Activated naive CD8-positive, alpha-beta T cell treated with anti-CD3 and anti-CD28 coated beads, Interleukin-2, amount 10 ng/mL, durations not matched to agents 7 days and 5 days (primary cell): ENCODE measurements at places on chromosomes 7 and 10. TPM values are rescaled to one million over a fixed set of nuclear protein-coding genes. Genes with fewer than 3 reads are reported as not detected.

DNA sequence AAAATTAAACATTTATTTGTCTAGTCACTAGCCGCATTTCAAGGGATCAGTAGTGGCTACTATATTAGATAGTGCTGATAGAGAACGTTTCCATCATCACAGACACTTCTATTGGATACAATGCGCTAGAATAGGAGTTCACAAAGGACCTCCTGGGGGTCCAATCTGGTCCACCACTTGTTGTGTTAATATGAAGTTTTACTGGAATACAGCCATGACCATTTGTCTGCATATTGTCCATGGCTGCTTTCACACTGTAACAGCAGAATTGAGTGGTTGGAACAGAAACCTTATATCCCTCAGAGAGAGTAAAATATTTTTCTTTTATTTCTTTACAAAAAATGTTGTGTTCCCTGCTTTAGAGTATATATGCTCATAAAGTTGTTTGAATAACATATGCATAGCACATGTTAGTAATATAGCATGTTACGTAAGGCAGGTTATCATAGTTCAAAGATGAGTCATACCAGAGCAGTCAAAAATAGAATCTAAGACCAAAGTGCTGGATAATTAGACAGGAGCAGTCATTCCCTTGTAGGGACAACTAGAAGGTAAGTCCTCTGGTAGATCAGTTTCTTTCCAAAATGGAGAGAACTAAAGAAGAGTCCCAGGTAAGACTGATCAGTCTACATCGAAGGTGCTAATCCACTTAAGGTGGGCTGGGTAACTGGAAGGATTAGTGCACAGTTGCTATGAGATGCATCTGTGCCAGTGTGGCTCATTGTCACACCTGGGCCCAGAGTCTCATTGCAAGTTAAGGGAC, 14.9 kb downstream of the BZW2 start:
- DNase-seq, result no peak

DNA sequence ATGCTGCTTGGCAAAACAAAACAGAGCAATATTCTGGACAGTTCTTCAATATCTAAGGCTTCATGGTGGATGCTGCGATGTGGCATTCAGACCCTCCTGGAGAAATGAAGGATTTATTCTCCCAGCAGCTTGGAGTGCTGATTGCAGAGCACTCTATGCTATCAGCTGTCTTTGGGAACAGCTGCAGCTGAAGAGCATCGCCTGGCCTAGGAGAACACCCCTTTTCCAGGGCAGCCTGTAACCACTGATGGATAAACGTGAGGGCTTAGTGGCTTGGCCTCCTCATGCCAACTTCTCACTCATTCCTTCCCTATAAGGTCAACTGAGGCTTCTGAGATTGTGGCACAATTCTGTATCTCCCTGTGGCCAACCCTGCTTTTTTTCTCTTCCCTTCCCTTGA, 638.1 kb upstream of the CNTNAP2 start:
- DNase-seq, result no peak

The TIAL1 gene
- total RNA-seq, result 192 TPM

The ADRB1 gene
- 1.0 TPM for total RNA-seq

DNA sequence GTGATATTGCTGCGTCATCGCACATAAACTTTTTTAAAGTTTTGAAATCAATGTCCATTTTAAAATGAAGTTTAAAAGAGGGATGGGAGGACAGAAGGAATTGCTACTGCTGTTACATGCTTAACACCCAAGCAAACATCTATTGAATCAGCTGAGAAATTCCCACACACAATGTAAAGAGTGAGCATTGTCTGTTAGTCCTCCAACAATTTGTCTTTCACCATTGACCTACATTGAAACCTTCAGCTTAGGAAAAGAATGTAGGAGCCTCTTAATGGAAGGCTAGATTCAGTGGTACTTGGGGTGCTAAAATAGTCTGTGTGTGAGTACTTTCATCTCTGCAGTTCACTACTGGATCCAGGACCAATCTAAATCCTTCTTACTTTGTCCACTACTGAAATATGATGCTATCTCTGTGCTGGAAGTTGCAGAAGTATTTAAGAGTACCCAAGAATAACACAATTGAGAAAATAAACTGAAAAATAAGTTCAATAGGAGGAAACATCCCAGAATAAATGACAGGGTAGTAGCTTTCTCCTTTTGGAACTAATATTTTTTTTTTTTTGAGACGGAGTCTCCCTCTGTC, 23.8 kb upstream of the FBXW4 start:
- DNase-seq, result no peak

DNA sequence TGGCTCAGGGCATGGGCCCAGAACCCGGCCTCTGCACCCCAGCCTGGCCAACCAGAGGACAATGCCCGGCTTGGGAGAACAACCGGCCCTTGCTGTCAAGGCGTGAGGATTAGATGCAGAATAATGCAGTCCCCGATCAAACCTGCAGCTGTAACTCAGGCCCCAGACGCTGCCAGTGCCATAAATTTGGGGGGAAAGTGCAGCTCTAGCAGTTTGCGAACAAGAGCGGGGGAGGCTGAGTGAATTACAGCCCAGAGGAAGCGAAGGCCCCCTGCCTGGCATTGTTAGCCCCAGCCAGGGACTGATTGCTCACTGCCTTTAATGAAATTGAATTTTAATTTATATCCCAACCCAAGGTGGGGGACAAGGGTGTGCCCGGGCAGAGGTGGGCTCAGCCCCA, 38.0 kb upstream of the GNA12 start:
- no peak for DNase-seq

GRCh38 chr7:11767148-11767547, 64.8 kb downstream of the THSD7A start:
- no peak for DNase-seq

DNA sequence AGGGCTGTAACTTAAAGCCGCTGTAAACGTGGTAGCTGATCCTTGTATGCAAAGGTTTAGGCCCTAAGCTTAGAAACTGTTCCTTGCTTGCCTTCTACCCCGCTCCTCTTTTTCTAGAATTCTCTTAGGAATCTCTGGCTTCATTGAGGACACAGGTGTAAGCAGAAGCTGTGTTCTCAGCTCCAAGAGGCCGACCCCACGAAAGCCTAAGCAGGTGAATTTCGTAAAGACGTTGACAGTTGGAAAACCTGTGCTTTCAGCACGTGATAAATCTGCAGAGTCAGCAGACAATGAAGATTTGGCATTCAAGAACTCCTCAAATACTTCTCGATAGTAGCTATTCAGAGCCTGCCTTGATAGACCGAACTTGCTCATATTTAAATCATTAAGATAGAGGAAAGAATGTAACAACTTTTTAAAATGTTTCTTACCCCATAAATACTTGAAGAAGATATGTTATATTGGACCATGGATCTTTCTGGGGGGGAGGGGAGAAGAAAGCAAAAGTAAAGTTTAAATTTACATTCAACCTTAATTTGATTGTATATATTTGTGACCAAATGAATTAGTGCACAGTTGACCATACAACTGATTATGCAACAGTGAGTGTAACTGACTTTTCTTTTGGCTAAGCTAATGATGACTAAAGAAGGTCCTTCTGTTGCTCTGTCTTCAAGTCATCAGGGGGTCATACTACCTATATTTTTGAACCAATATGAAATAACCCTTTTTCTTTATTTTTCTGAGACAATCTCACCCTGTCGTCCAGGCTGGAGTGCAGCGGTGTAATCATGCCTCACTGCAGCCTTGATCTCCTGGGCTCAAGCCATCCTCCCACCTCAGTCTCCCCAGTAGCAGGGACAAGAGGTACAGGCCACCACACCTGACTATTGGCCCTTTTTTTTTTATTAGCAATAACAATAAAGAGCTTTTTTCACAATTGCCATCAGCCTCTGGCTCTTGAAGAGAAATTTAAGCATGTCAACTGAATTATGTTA, 1.2 kb upstream of the GDI2 start:
- no peak for DNase-seq

GRCh38 chr7:46713868-46714596, 793.0 kb upstream of the IGFBP3 start:
- DNase-seq, result no peak

GRCh38 chr7:152735443-152736004, 24.0 kb upstream of the ACTR3B start:
- DNase-seq, result no peak

- no peak for DNase-seq
Measured at GRCh38 chr10:89248990-89249389, 2.6 kb downstream of the LIPA start.

The CH25H gene
- not detected for total RNA-seq

DNA sequence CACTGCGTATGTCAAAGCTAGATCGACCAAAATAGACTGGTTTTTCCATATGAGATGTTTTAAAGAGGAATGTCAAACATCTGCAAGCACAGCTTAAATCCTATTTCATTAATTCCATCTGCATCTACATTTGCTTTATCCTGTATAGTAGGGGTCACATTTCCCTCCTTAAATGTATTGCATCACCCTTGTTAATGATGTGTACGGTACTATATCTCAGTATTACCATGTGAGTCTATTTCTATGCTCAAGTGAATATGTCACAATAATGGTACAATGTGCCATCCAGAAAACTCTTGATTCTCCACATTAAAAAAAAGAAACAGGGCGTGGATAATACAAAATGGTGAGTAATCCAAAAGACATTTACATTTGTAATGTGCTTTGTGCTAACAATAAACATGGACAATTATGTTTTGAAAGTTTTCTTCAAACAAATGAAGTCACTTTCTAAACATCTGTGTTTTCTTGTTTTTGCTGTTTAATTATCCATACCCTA, 56.6 kb downstream of the TWIST1 start:
- no peak for DNase-seq

DNA sequence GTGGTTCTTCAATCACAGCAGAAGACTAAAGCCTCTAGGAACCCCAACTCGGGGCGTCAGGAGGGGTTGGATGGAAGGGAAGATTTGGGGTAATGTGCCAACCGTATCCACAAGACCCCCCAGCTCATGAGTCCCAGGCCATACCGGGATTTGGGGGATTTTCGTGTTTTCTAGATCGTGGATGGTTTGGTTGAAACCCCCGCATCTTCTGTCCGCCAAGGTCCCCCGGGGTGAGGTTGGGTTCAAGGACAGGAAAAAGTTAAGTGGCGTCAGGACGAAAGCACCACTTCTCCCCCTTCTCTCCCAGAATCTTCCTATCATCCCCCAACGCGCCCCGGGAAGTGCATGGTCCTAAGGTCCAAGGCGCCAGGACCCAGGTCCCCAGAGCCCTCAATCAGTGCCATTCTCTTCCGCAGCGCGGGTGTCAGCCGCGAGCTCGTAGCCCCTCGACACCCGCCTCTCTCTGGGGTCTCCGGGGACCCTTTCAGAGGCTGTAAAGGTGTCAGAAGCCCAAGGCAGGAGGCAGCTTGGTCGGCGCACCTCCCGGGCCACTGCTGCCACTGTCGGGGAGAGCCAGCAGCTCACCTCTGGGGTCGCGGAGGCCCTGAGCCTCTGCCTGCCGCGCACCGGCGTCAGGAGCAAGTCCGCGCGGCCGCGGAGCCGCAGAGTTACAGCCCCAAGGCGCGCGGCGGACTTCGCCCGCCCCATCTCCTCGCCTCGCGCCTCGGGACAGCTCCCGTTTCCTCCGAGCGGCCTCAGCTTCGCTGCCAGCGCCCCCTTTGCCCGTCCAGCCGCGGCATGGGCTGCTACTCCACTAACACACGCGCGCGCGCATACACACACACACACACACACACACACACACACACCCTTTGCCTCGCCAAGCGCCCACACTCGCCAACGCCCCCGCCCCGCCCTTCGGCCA, 1.5 kb downstream of the MKX start:
- peak; percentile 56 for DNase-seq

GRCh38 chr10:127338399-127339110, 142.2 kb upstream of the INSYN2A start:
- DNase-seq, result no peak

DNA sequence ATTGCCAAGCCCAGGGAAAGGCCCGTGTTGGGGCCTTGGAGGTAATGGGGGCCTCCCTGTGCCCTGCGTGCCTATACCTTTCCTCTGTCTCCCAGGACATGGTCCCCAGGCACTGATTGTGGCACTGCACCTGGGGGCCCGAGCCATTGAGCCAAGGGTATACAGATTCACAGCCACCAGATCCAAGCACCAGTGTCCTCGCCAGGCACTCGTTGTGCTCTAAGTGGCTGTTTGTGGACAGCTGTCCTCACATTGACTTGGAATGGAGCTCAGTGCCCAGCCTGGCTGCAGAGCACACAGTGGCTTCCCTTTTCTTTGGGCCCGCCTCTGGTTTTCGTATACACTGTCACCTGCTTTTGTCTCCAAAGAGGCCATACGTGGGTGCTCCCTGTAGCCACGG, 72.0 kb upstream of the BTBD16 start:
- DNase-seq, result no peak

- DNase-seq, result no peak
Measured at GRCh38 chr7:105602325-105603305, 21.3 kb upstream of the EFCAB10 start.

The UPP1 gene
- total RNA-seq, result 50.4 TPM

The SLC16A12 gene
- not detected for total RNA-seq

DNA sequence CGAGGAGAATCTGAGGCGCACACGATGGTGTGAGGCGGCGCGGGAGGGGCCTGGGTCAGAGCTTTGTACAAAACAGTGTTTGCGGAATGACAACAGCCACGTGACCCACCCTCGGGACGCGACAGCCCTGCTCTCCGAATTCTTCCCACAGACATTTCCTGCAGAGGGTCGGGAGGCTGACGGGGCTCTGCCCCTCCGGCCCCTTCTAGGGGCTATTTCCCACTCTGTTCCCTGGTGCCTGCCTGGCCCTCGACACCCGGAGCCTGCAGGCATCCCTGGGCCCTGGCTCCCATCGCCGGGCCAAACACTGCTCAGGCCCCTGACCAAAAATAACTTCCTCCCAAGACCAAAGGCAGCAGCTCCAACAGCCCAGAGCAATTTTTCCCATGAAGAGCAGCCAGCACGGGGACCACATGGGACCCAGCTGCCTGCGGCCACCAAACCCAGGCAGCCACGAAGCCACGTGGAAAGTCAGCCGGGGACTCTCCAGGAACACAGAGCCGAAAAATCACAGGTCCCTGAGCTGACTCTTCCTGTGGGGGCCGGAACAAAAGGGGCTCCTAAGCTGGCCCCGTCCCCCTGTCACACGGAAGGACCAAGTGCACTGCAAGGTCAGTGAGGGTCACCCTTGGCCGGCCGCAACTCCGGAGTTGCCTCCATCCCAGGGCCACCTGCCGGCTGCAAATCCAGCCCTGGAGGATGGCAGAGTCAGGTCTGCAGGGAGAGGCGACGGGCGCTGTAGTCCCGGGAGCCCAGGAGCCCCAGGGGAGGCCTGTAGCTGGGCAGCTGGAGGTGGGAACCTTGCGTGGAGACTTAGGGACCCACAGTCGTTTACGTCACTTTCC, 42.0 kb downstream of the PAPOLB start:
- DNase-seq, result no peak

- DNase-seq, result no peak
Measured at GRCh38 chr7:2665359-2665791, 22.6 kb upstream of the AMZ1 start.

The CAV1 gene
- total RNA-seq, result not detected
